ENCODE measurements at places on chromosomes 12 and 14. TPM values are rescaled to one million over a fixed set of nuclear protein-coding genes. Genes with fewer than 3 reads are reported as not detected.

The PARPBP gene
- 6.6 TPM for total RNA-seq

The GPR65 gene
- 13.7 TPM for total RNA-seq

The DTX3 gene
- 4.0 TPM for total RNA-seq

The FAM181A gene
- total RNA-seq: not detected

The STAB2 gene
- not detected for total RNA-seq

The SIX6 gene
- total RNA-seq: not detected

The IAPP gene
- total RNA-seq: not detected

The TGM1 gene
- 11.4 TPM for total RNA-seq
